Inflammatory macrophage treated with lipopolysaccharide for 1 hour (primary cell): ENCODE measurements at places on chromosomes 2 and 18.
A peak's percentile ranks its signal among the peaks of the same experiment; 100 is the strongest.

- DNase-seq, result no peak
Measured at GRCh38 chr2:40363231-40363630, 88.7 kb downstream of the SLC8A1 start.

DNA sequence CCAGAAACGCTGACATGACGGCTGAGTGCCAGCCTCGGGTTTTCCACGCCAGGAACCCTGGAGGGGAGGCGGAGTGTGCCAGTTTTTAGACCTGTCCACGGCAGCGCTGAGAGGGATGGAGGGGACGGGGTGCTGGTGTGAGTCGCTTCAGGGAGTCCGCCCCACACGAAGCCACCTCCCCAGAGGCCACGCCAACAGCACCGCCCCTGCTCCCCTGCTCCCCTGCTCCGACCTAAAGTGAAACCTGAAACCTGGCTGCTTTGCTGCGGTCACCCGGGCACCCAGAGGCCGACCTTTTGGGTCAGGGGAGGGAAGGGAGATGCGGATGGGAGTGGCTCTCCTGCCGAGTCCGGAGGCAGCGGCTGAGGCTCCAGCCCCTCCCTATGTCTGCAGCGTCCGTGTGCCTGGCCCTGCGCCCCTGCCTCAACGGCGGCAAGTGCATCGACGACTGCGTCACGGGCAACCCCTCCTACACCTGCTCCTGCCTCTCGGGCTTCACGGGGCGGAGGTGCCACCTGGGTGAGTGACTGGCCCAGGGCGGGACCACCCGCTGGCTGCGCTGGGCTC is 38.1 kb downstream of the SNED1 start:
- DNase-seq, result no peak

DNA sequence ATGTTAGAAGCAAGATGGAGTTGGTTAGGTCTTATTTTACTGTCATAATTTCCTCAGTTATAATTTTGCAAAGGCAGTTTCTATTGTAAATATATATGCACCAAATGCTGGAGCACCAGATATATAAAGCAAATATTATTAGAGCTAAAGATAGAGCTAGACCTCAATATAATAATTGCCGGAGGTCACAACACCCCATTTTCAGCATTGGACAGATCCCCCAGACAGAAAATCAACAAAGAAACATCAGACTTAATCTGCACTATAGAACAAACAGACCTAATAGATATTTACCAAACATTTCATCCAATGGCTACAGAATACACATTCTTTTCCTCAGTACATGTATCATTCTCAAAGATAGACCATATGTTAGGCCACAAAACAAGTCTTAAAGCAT is 115.2 kb downstream of the CABYR start:
- no peak for DNase-seq

DNA sequence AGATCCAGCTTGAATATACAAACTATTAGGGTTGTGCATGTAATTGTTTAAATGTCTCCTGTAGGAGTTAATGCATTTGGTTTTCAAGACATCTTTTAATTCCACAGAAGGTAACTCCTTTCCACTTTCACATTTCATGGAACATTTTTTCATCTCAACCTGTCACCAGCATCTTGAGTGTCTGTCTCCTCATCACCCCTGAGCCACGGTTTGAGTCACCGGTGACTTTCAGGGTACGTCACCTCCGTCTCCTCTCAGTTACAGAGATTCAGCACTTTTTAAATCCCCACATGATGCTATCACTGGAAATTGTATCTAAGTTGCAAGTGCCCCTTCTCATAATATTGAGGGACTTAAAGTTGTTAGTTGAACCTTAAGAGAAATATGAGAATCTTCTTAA is 25.3 kb downstream of the GPR55 start:
- no peak for DNase-seq

DNA sequence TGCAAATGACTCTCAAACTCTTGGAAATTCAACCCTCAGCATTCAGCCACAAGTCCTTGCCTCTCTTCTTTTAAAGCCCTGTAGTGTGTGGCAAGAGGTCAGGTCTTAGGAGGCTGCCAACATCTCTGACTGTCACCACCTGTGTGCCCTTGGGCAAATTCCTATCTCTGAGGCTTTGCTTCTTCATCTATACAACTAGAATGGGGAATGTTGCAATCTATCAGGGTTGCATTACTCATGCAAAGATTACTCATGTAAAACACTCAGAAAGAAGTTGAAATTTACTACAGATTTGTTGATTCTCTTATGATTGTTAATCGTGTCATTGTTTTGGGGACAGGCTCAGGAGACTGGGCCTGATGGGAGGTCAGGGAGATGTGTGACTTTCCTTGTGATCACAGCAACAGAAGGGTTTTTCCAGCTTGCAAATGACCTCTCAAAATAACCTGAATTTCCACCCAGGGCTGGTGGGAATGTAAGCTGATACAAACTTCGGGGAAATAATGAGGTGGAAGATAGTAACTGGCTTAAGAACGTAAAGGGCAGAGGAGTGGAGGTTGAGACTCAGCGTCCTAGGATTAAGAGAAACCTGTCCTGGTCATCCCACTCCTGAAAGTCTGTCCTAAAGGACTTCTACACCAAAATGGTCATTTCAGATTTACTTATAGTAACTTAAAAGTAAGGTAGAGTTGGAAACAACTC is 32.1 kb upstream of the SIGLEC15 start:
- DNase-seq, result peak; percentile 86

DNA sequence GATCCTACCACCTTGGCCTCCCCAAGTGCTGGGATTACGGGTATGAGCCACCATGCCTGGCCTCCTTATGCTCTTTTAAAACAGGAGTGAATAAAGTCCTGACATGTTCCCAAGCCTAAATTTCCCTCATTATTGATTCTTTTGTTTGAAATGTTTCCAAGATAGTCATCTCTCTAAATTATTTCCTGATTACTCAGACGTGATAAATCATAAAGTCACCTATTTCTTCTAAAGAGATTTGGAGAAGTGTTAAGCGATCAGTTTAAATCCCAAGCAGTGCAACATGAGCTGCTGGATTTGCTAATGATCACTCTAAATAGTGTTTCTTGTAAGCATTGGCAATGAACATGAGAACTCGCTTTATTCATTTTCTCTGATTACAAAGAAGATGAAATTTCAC is 51.8 kb downstream of the PMAIP1 start:
- no peak for DNase-seq

DNA sequence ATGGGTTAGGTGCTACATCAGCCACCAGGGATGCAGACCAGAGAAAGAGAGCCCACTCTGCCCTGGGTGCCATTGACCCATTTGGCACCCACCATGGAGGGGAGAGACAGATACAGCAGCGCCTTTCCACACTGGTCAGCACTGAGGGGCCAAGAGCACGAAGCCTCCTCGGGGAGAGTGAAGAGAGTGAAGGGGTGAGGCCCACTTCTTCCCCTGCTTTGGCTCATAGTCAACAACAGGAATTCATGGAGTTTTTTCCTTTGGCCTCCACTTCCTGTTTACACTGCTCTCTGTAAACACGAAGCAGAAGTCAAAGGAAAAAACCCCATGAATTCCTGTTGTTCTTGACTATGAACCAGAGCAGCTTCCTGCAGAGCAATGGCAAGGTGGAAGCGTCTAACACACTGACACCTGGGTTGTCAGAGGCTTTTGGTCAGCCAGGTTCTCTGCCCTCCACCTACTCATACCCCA is 80.0 kb downstream of the CCDC93 start:
- no peak for DNase-seq

DNA sequence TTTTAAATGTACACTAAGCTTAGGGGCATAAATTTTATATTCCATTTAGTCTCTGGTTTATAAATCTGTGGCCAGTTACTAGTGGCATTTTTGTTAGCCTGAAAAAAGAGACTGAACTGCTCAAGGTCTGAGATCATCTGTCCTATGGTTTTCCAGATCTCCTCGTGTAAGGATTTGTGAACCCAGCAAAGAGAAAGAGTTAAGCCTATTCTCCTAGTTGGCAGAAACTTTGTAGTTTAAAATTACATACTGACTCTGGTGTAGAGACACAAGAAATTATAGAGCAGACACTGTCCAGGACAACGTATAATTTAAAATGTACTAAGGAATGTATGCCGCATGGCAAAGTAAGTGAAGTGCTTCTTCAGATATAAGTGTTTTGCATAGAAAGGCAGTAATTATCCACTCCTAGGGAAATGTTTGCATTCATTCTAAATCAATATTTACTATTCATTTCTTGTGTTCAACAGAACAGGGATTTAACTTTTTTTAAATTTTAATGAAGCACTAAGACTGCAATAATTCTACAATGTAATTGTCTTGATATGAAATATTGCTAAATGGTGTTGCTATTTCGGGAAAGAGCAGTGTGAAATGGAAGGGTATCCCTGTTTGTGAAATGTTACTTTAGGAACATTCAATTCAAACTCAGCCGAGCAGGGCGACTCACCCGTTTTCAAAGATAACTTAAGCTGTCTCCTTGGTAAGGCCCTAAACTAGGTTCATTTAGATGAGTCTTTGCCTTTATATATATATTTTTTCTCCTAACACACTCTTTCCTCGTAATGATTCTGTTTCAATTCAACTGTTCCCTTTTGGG is 508.4 kb upstream of the ZEB2 start:
- DNase-seq, result no peak

- peak; percentile 81 for DNase-seq
Measured at GRCh38 chr2:43305012-43305411, 78.6 kb upstream of the ZFP36L2 start.

- DNase-seq, result no peak
Measured at GRCh38 chr2:218718058-218718457, 7.4 kb downstream of the TTLL4 start.

GRCh38 chr2:147933931-147934330 is 86.6 kb downstream of the ORC4 start:
- DNase-seq, result no peak

- no peak for DNase-seq
Measured at GRCh38 chr2:223854741-223855140, 17.4 kb upstream of the AP1S3 start.

GRCh38 chr18:43141208-43141607 is 25.7 kb upstream of the RIT2 start:
- no peak for DNase-seq
